ENCODE measurements at places on chromosomes 16 and 17.

DNA sequence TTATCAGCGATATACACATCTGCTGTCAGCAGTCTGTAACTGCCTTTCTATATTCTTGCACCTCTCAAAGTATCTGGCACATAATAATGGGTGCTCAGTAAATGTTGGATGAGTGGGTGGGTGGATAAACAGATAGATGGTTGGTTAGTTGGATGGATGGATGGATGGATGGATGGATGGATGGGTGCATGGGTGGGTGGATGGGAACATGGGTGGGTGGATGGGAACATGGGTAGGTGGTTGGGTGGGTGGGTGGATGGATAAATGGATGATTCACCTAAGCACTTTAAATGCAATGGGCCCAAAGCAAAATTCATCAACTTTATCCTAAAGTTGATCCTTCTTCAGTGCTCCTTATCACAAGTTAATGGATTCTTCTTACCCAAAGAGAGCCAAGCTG lies 48.6 kb downstream of the HELZ start:
- no peaks in the 10 kb centered on the region for H3K27me3 ChIP-seq
- H3K36me3 ChIP-seq = peaks cover 35% of the 10 kb centered on the region
- H3K27ac ChIP-seq = no peak overlapping the region

- no peaks in the 10 kb centered on the region for H3K4me1 ChIP-seq
- no peak for DNase-seq
- H3K4me3 ChIP-seq = no peak overlapping the region
- H3K27ac ChIP-seq = no peak overlapping the region
- peaks cover 14% of the 10 kb centered on the region for H3K27me3 ChIP-seq
Observed at GRCh38 chr17:34163123-34163522, 92.0 kb upstream of the CCL2 start.

- no peak overlapping the region for H3K4me3 ChIP-seq
- H3K4me1 ChIP-seq = no peaks in the 10 kb centered on the region
- H3K36me3 ChIP-seq = no peaks in the 10 kb centered on the region
- H3K27ac ChIP-seq = no peak overlapping the region
Observed at GRCh38 chr16:85917959-85918358, 19.0 kb downstream of the IRF8 start.

- H3K4me1 ChIP-seq = peaks cover 32% of the 10 kb centered on the region
- no peak for DNase-seq
- H3K36me3 ChIP-seq = peaks cover 22% of the 10 kb centered on the region
- H3K27me3 ChIP-seq = peaks cover 4% of the 10 kb centered on the region
- H3K4me3 ChIP-seq = no peak overlapping the region
Observed at GRCh38 chr16:30606004-30606403, 4.2 kb downstream of the ZNF689 start.

DNA sequence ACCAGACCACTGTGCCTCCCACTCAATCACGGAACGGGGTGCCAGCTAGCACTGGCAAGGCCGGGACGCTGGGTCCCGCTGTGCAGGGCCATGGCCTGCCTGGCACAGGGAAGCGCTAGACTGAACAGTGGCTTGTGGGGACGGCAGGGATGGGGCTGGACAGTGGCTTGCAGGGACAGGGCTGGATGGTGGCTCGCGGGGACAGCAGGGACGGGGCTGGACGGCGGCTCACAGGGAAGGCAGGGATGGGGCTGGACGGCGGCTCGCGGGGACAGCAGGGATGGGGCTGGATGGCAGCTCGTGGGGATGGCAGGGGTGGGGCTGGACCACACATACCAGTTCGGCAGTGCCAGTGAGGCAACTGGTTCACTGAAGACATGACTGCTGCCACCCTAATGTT lies 32.6 kb downstream of the LMF1 start:
- DNase-seq = no peak
- H3K4me1 ChIP-seq = no peaks in the 10 kb centered on the region
- no peak overlapping the region for H3K27ac ChIP-seq

GRCh38 chr17:69030169-69030568 lies 30.6 kb downstream of the ABCA9 start:
- no peak overlapping the region for H3K4me3 ChIP-seq
- H3K4me1 ChIP-seq = no peaks in the 10 kb centered on the region
- H3K36me3 ChIP-seq = no peaks in the 10 kb centered on the region
- H3K27me3 ChIP-seq = no peaks in the 10 kb centered on the region
- DNase-seq = no peak

DNA sequence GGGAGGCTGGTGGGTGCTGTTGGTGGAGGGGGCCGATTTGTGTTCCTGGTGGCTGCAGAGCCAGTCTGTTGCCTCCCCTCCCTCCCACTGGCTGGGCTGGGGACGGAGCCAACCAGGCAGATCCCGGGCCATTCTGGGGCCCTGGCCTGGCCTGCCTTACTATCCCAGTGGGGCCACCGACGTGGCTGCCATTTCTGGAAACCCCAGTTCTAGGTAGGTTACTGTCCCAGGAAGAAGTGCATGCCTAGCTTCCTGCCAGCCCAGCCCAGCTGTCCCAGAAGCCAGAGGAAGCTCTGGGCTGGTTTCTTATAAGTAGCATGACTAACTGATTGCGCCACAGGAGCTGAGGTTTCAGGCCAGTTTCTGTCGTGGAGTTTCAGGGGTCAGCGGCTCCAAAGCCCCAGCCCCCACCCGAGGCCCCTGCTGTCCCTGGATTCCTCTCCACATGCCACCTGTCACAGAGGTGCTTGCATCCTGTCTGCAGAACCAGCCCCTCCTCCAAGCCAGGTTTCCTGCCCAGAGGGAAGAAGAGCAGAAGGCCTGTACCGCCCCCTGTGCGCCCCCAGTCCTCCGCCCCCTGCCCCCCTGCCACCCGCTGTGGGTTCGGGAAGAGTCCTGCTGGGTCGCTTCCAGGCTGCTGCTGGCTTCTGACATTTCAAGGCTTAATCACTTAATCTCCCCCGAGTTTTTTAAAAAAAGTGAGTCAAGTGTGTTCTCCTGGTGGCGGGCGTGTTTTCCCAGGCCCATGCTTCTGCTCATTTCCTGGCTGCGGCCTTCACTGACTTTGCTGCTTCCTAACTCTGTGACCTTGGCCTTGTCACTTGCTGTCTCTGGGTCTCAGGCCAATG lies 13.2 kb downstream of the IL4R start:
- H3K4me3 ChIP-seq = peak overlapping the region; percentile 74
- peaks cover 26% of the 10 kb centered on the region for H3K36me3 ChIP-seq
- peak overlapping the region; percentile 98 for H3K27ac ChIP-seq
- H3K4me1 ChIP-seq = peaks cover 61% of the 10 kb centered on the region

DNA sequence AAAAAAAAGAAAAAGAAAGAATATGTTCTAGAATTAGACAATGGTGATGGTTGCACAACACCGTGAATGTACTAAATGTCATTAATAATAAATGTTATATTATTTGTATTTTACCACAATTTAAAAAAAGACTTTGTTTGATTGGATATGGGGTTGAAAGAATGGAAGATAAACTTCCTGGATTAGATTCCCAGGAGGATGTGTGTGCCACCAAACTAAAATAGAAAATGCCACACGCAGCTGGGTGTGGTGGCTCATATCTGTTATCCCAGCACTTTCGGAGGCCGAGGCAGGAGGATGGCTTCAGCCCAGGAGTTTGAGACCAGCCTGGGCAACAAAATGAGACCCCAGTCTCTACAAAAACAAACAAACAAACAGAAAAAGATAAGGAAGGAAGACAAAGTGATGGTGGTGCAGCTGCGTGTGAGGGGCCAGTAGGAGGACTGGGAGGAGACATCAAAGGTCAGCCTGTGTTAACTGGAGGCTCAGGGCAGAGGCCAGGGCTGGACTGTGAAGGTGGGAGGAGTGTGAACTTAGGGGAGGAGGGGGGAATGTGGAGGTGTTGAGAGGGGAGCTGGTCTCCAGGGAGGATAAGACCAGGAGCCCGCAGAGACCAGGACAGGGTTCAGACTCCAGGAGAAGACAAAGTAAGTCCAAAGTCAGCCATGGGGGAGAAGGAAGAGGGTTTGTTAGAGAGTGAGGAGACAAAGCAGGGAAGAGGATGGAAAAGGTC lies 4.1 kb downstream of the PECAM1 start:
- H3K4me1 ChIP-seq = peaks cover 24% of the 10 kb centered on the region
- DNase-seq = no peak
- H3K27ac ChIP-seq = no peak overlapping the region
- H3K27me3 ChIP-seq = peaks cover 40% of the 10 kb centered on the region

- H3K27me3 ChIP-seq = peaks cover 37% of the 10 kb centered on the region
- no peak overlapping the region for H3K4me3 ChIP-seq
- H3K4me1 ChIP-seq = no peaks in the 10 kb centered on the region
- no peaks in the 10 kb centered on the region for H3K36me3 ChIP-seq
- DNase-seq = no peak
Observed at GRCh38 chr17:77548967-77549366, 408.2 kb downstream of the SEC14L1 start.

DNA sequence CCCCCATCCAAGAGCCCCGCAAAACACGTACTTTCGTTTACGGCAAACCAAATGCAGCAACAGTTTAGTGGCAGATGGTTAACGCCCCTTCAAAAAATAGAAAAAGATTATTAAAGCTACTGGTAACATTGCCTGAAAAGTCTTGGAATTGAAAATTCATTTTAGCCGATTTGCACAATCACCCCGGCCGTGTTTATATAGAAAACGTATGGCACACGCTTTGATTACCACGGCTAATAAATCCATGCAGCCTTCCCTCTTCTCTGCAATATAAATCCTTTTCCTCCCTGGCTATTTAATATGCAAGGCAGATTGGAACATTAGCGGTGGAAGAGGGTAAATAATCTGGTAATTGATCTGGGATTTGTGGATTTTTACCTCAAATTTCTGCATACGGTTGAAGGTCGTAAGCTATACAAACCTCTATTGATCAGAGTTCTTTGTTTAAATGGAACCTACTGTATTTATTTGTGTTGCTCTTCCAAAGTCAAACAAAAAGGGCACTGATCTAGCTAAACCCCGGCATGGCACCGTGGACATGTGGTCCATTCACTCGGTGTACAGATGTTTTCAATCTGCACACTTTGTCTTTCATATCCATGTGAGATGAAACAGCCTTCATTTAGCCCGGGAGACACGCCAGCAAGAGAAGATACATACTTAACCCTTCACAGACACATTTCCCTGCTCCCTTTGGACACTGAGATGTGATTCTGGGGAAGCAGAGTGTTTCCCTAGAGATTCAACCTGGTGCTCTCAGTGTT lies 238.1 kb upstream of the MAF start:
- H3K4me3 ChIP-seq = no peak overlapping the region
- no peak for DNase-seq
- no peaks in the 10 kb centered on the region for H3K27me3 ChIP-seq
- no peak overlapping the region for H3K27ac ChIP-seq
- H3K36me3 ChIP-seq = no peaks in the 10 kb centered on the region

- peak overlapping the region; percentile 86 for H3K27ac ChIP-seq
- peaks cover 14% of the 10 kb centered on the region for H3K36me3 ChIP-seq
- peaks cover 66% of the 10 kb centered on the region for H3K4me1 ChIP-seq
Observed at GRCh38 chr16:81586977-81587625, 142.5 kb downstream of the CMIP start.

DNA sequence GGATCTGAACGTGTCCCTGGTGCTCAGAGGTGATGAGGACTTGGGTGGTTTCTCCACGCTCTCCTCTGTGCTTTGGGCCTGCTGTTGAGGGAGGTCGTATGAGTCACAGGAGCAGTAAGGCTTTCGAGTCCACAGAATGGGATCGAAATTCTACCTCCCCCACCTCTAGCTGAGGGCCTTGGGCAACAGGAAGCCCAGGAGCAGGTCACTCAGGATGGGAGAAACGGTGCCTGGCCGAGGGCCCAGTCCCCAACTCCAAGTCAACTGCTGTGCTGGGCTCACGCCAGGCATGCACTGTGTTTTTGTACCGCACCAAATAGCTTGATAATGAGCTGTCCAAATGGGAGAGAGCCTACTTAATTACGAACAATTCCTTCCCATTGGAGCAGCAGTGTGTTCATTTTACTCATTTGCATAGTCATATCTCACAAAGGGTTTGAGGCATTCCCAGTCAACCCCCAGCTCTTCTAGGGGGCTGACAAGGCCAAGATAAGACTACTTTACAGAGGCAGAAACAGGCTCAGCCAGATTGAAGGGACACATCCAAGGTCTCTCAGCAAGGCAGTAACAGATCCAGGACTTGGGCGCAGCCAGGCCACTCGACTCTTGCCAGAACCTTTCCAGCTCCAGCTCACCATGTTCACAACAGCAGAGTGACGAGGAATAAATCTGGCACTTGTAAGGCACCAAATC lies 53.6 kb downstream of the WNT3 start:
- H3K4me3 ChIP-seq = peak overlapping the region; percentile 62
- no peaks in the 10 kb centered on the region for H3K27me3 ChIP-seq
- peaks cover 41% of the 10 kb centered on the region for H3K4me1 ChIP-seq
- H3K36me3 ChIP-seq = peaks cover 13% of the 10 kb centered on the region

DNA sequence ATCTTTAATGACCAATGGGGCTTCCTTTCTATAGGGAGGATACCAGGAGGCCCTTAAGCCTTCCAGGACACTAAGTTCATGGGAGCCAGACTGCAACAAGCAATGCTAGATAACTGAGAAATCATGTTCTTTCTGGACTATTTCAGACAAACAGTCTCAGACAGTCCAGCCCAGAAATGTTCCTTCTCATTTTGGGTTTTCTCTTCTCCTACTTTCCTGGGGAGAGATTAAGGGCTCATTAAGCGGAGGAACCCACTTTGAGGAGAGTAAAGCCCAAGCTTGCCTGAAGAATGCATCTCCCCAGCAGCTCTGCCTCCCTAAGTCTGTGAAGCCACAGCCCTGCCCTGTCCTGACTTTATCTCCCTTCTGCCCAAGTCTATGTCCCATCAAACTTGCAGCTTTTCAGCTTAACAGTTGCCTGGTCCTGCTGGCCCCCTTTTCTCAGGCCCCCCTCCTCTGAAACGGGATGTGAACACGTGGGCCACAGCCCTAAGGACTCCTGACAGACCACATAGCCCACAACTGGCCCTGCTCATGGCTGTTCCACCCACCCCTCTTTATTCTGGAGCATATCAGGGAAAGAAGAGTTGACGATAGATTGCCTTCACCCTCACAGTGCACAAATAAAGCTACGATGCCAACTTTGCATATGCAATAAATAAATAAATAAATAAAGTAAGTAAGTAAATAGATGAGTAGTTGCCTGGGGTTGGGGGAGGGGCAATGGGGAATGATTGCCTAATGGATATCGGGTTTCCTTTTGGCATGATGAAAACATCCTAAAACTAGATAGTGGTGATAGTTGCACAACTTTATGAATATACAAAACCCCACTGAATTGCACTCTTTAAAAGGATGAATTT lies 111.0 kb downstream of the N4BP1 start:
- H3K27ac ChIP-seq = no peak overlapping the region
- peak; percentile 42 for DNase-seq
- H3K4me3 ChIP-seq = no peak overlapping the region
- H3K4me1 ChIP-seq = peaks cover 27% of the 10 kb centered on the region
- 0 out of 2 replicates have a peak, but pooled peaks cover 3% of the 10 kb centered on the region for H3K27me3 ChIP-seq
- H3K36me3 ChIP-seq = no peaks in the 10 kb centered on the region

DNA sequence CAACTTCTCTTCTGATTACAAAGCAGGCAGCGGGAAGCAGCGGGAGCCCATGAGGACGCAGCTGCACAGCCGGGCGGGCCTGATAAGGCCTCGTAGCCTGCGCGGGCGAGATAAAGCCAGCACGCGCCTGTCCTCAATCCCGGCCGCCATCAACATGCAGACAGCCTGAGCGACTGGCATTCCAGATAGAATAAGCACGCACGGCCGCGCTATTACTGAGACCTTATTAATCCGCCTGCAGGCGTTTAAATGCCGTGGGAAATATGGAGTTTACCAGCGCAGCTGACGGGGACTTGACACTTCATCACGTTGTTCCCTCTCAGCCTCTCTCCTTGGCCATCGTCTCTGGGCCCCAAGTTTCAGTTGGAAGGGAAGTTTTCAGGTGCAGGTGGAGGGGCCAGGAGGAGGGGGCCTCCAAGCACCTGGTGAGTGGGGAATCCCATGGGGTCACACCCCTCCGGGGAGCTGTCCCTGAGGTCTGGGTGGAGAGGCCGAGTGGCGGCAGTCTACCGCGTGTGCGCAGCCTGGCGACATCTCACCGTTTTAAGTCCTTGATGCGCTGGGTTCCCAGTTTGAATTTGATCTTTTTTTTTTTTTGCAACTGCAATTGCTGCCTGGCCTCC lies 27.3 kb upstream of the CBFA2T3 start:
- DNase-seq = peak; percentile 4
- H3K27ac ChIP-seq = no peak overlapping the region
- no peak overlapping the region for H3K4me3 ChIP-seq
- peaks cover 5% of the 10 kb centered on the region for H3K27me3 ChIP-seq

Data from HFFc6 (cell line).